Upper lobe of left lung (tissue), 6 donors: ENCODE measurements at places on chromosomes 1 and 21. TPM values are rescaled to one million over a fixed set of nuclear protein-coding genes. Genes with fewer than 3 reads are reported as not detected.
A peak's percentile ranks its signal among the peaks of the same experiment; 100 is the strongest.

Gene MYCL
- total RNA-seq: 4.3 TPM

Gene ANKRD34A
- 0.77 TPM for total RNA-seq

Gene NEK7
- total RNA-seq: 56.6 TPM

Gene PODN
- 55.3 TPM for total RNA-seq

Gene NPR1
- 87.9 TPM for total RNA-seq

Gene SPAG17
- total RNA-seq: 6.8 TPM

Gene KCNH1
- total RNA-seq: not detected

Gene NES
- 31.0 TPM for total RNA-seq

DNA sequence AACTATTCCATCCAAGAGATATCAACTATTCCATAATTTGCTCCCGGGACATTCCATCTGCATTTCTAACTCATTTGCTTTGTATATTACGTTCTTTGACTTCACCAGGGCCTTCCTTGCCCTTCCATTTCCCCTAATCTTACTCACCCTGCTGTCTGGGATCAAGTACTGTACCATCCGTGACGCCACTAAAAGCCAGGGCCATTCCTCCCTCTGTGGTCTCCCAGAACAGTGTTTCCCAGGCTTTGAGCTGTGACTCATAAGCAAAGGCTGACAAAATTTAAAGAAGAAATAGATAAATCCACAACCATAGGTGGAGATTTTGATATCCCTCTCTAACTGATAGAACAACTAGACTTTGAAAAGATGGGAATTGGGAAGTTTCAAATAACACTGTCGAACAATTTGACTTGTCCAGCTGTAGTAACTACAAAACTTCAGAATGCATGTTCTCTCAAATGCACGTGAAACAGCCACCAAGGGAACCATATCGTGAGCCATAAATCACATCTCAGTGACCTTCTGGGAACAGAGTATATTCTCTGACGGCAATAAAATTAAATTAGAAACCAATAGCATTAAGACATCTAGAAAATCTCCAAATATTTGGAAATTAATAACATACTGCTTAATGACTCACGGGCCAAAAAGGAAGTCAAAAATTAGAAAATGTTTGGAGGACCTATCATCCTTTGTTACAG, 501.0 kb downstream of the SETD4 start:
- no peak for DNase-seq

GRCh38 chr21:17650292-17650691, 37.6 kb upstream of the BTG3 start:
- DNase-seq: no peak

DNA sequence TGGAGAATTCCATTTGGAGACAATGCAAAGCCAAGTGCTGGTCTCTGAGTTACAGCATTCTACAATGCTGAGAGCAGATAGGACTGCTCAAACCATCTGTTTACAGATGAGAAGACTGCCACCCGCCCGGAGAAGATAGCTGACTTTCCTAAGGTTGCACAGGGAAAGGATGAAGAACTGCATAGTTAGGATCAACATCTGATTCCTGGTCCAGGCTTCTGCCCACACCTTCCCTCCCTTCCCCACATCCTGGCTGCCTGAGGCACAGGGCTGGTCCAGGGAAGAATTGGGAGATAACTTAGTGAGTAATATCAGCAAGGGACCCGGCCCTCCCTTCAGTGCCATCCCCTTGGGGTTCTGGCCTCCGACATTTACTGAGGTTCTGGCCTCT, 2.0 kb downstream of the SERINC2 start:
- no peak for DNase-seq

DNA sequence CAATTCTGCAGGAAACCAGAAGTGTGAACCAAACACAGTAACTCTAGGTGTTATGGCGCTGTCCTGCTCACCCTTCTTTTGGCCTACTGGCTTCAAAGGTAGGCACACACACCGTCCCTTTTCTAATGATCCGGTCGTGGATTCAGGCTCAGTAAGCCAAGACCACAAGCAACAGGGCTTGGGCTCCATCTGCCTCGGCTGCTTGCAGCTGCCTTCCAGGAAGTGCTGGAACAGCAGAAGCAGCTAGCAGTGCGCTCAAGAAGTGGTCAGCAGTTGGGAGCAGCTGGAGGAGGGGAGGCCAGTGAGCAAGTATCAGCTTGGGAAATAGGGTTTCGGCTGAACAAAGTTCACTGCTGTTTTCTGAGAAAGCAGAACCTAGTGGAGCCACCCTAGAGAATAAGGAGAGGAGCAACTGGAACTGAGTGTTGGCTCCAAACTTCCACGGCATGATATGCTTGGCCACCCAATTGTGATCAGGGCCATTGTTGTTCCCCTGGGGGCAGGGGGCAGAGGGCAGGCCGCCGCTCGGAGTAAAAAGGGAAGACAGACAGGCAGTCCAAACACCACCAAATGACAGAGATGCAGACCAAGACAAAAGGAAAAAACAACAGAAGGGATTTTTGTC, 173.4 kb downstream of the TOMM20 start:
- no peak for DNase-seq

- no peak for DNase-seq
Observed at GRCh38 chr1:51203121-51203873, 32.8 kb upstream of the RNF11 start.

- DNase-seq: no peak
Observed at GRCh38 chr1:44962729-44963128, 23.7 kb downstream of the EIF2B3 start.

- no peak for DNase-seq
Observed at GRCh38 chr1:192565946-192566345, 9.6 kb upstream of the RGS1 start.

- no peak for DNase-seq
Observed at GRCh38 chr1:194052514-194053338, 866.3 kb upstream of the B3GALT2 start.

GRCh38 chr1:160104486-160104885, 6.1 kb upstream of the IGSF8 start:
- no peak for DNase-seq

- DNase-seq: no peak
Observed at GRCh38 chr21:36949171-36950141, 17.0 kb downstream of the HLCS start.

- DNase-seq: no peak
Observed at GRCh38 chr1:227771771-227772170, 36.5 kb downstream of the SNAP47 start.

DNA sequence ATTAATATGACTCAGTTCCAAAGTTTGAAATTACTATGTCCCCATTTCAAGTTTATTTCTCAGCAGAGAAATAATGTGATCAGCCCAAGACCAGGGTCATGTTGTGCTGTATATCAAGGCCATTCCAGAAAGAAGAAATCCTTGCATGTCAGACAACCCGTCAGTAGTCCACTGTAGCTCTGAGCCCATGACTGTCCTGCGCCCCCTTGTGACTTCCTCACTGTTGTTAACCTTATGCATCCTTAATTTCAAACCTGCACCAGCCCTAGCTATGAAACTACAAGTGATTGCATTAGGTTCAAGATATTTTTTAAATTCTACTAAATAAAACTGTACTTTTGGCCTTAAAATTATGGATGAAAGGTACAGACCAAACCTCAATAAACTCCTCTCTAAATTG, 133.0 kb downstream of the LRRC7 start:
- no peak for DNase-seq

- no peak for DNase-seq
Observed at GRCh38 chr1:115771847-115772457, 3.4 kb upstream of the CASQ2 start.

GRCh38 chr1:211654838-211655787, 20.3 kb downstream of the NEK2 start:
- peak; percentile 86 for DNase-seq

- DNase-seq: no peak
Observed at GRCh38 chr1:29879217-29879616, 642.9 kb downstream of the PTPRU start.

DNA sequence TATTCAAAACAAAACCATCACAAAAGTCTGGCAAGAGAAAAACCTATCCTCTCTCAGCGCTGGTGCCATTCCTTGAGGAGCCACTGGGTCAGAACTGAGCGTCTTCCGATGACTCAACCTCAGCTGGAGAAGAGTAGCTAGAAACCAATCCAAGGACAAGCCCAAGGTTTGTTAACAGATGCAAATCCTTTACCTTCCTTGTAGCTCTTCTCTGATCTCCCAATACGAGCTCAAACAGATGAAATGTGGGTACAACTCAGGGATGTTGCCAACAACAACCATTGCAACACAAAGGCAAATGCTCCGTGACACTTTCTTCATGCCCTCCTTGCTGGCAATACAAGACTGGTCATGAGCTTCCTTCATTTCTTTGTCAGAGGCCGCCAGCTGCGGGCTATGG, 337.1 kb downstream of the SIPA1L2 start:
- no peak for DNase-seq

DNA sequence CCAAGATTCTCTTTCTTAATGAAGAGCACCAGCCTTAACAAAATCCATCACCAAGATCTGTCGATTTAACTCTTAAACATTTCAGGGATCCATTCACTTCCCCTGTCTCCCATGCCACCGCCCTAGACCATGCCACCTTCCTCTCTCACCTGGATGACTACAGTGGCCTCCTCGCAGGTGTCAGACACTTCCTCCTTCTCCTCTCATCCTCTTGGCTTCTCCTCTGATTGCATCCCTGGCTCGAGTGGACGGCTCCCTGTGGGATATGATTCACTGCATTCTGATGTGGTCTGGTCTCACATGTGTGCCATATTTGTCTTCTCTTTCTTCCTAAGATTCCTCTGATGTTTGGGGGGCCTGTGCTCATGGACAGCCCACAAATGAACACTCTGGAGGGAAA, 66.4 kb upstream of the KLHDC7A start:
- DNase-seq: no peak

DNA sequence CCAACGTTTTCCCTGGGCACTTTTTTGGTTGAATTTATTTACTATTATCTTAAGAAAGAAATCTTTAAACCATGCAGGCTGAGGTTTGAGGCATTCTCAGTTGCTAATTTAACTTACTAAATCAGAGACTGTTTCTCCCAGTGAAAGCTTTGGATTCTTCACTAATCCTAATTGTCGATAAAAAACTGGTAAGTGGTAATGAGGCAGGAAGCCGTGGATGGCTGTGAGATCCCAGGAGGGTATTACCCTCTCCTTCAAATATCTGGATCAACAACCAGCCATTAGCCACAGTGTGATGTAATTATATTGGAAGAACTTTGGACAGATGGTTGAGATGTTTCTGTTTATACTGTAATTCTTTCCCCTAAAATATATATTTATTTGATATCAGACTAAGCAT, 485.0 kb downstream of the DISC1 start:
- DNase-seq: no peak

DNA sequence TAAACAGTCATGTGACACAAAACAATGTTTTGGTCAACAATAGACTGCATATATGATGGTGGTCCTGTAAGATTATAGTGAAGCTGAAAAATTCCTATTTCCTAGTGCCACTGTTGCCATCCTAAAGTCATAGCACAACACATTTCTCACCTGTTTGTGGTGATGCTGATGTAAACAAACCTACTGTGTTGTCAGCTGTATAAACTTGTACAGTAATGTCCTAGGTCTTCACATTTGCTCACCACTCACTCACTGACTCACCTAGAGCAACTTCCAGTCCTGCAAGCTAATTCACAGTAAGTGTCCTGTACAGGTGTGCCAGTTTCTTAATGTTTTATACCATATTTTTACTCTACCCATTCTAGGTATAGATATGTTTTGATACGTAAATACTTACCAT, 326.1 kb upstream of the USP24 start:
- no peak for DNase-seq

- no peak for DNase-seq
Observed at GRCh38 chr21:41598561-41599431, 90.8 kb upstream of the TMPRSS2 start.

DNA sequence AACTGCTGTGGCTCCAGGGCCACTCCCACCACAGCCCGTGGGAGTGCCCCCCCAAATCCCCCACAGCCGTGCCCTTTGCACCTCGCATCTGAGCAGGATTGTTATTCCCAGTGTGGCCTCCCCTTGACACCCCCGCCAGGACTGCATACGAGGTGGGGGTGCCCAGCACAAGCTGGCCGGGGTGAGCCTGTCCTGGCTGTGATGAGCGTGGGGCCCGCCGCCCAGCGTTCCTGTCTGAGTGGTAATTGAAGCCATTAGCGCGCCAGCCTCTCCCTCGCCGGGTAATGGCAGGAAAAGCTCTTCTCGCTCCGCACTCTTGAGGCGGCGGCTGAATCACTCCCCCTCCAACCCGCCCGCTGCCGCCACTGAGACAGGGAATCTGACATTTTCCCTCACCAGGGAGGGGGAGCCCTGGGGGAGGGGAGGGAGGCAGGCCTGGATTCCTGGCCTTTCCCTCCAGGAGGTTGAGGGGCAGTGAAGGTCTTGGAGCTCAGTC, 27.7 kb downstream of the PTPRF start:
- peak; percentile 79 for DNase-seq

- no peak for DNase-seq
Observed at GRCh38 chr1:85453640-85454194, 11.2 kb downstream of the DDAH1 start.

DNA sequence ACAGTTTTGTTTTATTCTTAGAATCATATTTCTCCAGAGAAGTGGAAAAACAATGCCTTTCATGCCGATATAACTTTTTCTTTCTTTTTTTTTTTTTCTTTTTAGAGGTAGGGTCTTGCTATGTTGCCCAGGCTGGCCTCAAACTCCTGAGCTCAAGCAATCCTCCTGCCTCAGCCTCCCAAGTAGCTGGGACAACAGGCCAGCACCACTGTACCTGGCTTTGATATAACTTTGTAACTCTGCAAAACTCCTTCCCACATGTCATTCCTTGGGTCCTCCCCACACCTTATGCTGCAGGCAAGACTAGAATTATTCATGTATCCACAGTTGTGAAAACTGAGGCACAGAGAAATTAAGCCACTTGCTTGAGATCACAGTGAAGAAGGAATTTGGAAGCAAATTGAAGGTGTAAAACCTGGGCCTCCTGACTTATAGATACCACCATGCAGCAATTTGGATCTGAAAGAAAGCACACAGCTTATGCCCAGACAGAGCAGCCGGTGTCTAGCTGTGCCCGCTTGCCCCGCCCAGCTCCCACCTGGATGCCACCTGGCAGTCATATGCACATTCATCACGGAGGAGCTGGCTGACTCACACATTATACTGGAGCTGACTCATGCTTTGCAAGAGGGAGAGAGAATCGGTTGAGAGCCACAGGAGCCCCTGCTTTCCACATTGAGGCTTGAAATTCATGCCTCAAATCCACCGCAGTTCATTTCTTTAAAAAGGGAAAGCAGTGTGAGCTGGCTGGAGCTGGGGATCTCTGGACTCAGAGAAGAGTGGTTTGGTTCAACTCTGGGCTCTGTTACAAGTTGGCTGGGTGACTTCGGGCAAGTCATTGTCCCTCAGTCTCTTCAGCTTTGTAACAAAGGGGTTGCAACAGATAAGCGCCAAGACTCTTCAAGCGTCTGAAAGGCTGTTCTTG, 8.3 kb upstream of the SLC2A1 start:
- peak; percentile 43 for DNase-seq

DNA sequence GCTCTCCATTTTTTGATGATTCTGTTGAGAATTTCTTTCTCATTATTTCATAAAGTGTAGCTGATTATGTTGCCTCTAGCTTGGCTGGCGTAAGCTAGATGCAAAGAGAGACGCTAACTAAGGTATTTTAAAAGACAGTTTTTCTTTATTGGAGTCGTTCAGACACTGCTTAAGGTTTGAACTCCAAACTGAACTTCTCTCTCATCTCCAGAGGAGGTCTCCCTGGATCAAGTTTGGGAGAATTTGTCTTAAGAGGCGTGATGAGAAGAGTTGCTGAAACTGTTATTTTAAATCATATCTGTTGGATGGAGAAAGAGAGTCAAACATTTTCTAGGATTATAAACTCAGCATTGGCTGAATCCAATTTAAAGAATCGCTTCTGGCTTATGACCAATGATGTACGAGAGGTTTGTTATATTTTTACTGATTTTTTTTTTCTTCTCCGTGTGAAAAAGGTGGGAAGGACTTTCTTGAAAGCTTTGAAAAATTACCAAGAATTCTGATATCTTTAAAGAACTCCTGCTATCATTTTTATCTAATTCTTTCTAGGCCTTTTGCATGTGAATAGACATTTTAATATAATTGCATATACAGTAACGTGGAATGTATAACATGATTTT, 34.0 kb downstream of the MAP3K7CL start:
- DNase-seq: no peak
